ENCODE measurements at places on chromosomes 11 and 22.

- no peak for DNase-seq
Observed at GRCh38 chr11:65709661-65710060, 2.4 kb upstream of the KAT5 start.

- no peak for DNase-seq
Observed at GRCh38 chr11:70024036-70024772, 53.9 kb upstream of the ANO1 start.

- DNase-seq: no peak
Observed at GRCh38 chr11:62552485-62553079, 6.0 kb upstream of the AHNAK start.

DNA sequence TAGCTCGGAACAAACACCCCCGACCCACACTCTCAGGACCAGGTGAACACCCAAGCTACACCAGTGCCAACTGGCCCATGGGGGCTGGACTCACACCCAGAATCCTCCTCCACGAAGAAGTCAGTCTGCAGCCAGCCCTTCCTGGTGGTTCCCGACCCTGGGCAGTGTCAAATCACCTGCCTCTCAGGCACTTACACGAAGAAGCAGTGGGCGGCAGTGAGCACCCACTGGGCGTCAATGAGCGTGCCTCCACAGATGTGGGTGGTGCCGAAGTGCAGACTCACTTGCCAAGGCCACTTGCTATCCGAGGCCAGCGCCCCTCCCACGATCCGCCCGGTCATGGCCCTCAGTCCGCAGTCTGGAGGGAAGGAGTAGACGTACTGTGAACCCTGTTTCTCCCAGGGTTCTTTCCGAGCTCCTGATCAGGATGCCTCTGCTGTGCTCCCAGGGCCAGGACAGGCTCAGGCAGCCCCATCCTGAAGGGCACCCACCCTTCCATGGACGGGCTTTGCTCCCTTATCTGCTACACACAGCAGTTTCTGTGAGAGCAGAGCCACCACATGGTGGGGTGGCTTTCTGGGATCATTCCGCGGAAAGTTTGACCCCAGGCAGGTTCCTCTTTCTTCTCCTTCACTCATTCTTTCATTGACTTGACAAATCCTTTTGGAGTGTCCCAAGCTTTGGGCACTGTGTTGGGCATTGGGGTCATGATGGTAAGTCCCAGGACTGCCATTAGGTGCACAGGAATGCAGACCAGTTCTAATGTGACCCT is 19.4 kb downstream of the TMPRSS13 start:
- no peak for DNase-seq

DNA sequence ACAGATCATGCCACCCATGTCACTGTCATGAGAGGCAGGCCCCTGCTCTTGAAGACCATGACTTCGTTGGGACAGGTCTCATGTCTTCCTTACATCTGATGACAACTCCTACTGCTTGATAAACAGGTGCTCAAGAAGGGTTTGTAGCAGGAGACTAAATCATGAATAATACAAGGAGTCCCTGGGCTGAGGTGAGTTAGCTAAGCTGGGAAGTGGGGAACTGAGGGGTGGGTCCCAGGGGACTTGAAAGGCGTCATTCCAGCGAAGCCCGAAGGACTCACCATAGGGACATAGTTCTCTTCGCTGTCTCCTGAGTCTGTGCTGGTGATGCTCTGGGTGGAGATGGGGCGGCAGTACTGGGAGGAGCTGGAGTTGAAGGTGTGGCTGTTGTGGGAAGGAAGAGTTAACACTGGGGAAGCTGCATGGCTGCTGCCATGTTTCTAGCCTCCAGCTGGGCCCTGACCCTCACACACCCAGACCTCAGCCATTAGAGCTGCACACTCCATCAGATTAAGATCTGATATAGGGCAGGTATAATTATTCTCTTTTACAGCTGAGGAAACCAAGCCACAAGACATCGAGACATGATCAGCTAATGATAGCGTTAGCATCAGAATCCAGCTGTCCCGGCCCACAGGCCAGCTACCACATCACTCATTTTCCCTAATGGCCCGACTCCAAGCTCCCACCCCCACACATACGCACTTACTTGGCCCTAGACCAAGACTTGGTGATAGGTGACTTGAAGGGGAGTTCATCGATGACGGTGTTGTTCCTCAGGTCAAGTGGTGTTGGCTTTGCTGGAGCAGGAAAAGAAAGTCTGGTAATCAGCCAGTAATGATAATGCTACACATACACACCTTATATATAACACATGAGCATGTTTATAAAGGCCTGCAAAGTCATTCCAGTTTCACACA is 32.9 kb downstream of the USP35 start:
- no peak for DNase-seq

- DNase-seq: no peak
Observed at GRCh38 chr22:25650833-25651232, 86.4 kb downstream of the GRK3 start.

DNA sequence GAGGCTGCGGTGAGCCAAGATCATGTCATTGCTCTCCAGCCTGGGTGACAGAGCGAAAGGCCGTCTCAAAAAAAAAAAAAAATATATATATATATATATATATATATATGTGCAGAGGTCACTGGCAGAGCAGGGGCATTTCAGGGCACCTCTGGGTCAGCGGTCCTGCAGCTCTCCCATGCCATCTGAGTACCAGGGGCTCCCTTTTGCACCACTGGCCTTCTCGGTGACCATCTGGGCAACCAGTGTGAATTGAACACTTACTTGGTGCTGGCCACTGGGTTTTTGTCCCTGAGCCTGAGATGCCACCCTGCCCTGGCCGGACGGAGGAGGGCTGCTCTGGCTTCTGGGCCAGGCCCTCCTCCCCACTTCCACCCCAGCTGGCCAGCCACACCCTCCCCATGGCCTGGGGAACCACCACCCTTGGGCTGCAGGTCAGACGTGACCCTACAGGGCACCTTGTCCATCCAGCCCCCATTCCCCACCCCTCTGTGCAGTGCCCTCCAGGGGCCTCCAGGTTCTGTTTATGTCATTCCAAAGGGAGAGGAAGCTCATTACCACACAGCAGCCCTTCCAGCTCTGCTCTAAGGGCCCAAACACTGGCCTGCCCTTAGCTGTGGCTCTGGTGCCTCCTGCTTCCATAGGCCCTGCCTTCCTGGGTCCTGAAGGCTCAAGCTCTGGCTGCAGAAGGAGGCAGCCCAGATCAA is 10.3 kb downstream of the MAPK8IP1 start:
- no peak for DNase-seq

GRCh38 chr11:2142300-2142759 is 3.1 kb upstream of the IGF2 start:
- no peak for DNase-seq

- no peak for DNase-seq
Observed at GRCh38 chr11:74015919-74016684, 7.2 kb upstream of the UCP3 start.

- DNase-seq: peak; percentile 87
Observed at GRCh38 chr11:75523811-75524664, 1.7 kb downstream of the GDPD5 start.

- peak; percentile 43 for DNase-seq
Observed at GRCh38 chr22:31244046-31244942, 32.2 kb downstream of the LIMK2 start.
